Breast epithelium (tissue), 4 donors: ENCODE measurements at places on chromosomes 7 and 10.

DNA sequence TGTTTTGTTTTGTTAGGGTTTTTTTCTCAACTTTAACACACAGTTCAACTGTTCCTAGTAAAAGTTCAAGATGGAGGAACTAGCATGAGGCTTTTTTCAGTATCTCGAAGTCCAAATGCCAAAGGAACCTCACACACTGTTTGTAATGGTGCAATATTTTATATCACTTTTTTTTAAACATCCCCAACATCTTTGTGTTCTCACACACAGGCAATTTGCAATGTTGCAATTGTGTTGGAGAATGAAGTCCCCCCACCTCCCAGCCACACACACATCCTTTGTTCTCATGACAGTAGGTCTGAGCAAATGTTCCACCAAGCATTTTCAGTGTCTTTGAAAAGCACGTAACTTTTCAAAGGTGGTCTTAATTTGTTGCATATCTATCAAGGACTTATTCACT is 120.9 kb downstream of the TWIST1 start:
- no peak for DNase-seq

DNA sequence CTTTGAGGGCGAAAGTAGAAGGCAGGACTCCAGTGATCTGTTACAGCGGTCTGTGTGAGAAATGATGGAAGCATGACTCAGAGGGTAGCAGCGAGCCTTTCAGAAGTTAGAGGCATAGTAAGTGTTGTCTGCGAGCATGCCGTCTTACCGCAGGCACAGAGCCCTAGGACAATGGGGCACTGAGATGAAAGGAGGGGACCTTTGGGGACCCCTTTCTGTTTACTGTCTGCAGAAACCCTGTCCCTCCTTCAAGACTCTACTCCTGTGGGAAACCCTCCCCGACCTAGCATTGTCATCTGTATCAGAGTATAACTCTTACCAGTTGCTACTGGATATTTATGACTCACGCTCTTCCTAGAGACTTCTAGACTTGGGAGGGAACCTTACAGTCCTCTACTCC is 87.2 kb upstream of the AGK start:
- DNase-seq: no peak

GRCh38 chr10:98295401-98295811 is 27.4 kb upstream of the LOXL4 start:
- DNase-seq: no peak

DNA sequence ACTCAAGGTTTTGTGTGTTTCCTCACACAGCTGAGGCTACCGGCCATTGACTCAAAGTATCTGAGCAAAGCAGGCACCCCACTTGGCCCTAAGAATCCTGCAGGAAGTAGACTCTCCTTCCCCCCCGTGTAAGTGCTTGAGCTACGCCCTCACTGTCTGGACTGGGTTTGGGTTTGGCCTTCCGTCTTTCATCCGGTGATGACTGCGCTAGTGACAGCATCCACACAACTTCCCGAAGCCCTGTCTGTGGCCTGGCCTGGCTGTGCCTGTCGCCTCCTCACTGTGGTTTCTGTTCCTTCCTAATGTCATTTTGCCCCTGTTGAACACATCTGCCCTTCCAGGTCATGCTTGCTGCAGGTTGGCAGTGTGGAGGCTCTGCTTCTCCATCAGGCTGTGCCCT is 14.5 kb downstream of the C7orf57 start:
- no peak for DNase-seq

GRCh38 chr7:23021596-23021995 is 7.7 kb upstream of the HYCC1 start:
- no peak for DNase-seq

DNA sequence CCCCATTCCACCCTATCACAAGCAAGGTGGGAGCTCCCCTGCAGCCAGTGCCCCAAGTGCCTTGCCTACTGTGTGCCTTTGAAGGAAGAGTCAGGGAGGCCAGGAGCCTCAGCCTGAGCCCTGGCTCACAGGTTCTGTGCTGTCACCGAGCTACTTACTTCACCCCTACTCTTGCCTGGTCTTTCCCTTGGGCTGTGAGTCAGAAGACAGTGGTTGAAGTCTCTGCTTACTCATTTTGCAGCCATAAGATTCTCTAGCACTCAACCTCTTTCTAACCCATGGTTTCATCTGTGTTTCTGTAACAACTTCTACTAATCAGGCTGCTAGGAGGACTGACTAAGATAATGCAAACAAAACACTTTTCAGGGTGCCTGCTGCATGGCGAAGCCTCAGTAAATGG is 114.5 kb downstream of the PLCE1 start:
- no peak for DNase-seq

GRCh38 chr7:26265065-26265464 is 26.6 kb upstream of the SNX10 start:
- no peak for DNase-seq

DNA sequence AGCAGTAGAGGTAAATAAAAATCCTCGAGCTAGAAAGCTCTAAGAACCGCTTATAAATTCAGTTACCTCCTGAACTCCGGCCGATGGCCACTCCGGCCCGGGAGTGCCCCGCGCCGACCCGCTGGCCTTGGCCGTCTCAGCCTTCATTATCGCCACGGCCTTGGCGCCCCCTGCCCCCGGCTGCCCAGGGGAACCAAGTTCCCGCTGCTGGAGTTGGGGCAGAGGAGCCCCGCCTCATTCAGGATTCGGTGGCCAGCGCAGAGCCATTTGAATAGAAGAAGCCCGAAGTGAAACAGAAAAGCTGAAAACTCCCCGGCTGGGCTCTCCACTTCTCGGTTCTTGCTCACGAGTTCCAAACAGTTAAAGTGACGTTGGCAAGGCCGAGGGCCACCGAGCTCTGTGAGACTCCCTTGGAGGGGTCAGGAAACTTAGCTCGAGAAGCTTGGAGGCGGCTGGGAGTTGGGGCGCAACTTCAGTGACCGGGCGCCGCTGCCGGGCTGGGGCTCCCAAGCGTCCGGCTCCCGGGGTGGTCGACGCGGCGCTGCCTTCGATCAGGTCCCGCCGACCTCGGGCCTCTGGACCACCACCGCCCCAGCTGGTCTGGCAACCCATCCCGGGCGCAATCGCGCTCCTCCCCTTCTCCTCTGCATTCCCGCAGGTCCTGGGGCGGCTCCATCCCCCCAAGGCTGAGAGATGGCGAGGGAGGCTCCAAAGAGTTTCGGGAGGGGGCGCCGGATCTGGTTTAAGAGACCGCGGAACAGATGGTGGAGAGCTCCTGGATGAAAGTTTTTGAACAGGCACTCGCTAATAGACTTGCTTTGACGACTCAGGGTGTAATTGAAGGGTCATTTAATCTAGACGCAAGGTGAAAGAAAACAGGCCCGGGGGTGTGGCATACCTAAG is 5.8 kb upstream of the FEZF1 start:
- DNase-seq: no peak

DNA sequence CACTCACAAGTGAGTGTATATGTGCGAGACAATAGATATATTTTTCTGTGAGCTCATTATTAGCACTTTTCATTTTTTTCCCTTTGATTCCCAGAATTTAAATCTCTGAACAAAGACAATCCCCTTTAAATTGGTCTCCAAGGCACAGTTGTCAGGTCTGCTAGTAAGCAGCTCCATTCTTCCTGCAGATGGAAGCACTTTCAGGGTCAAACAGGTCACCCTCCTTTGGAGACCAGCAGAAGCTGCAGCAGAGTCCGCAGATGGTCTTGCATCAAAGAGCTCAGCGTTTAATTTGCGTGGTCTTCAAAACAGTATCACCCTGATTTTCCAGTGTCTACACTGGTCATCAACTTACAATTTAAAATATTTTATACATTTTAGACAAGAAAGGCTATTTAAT is 543.8 kb downstream of the ARL4A start:
- no peak for DNase-seq

- peak; percentile 23 for DNase-seq
Measured at GRCh38 chr7:140478246-140479061, 851 bp downstream of the MKRN1 start.

DNA sequence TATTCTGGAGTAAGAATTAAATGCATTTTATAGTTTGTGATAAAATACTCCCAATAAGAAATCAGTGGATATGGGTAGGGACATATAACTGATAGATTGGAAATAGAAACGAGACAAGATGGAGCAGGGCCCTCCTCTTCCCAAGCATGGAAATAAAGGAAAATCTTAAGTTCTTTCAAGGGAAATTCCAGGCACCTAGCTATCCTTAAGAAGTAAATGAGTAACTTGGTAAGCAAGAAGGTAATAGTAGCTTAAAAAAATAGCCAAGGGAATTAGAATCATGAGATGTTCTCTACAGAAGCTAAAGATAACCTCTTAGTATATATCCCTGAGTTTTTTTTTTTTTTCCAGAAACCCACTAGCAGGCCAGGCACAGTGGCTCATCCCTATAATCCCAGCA is 105.5 kb upstream of the FAM3C start:
- no peak for DNase-seq

- DNase-seq: no peak
Measured at GRCh38 chr10:59508956-59509355, 146.6 kb upstream of the FAM13C start.

- no peak for DNase-seq
Measured at GRCh38 chr7:39515534-39516228, 50.5 kb upstream of the YAE1 start.

DNA sequence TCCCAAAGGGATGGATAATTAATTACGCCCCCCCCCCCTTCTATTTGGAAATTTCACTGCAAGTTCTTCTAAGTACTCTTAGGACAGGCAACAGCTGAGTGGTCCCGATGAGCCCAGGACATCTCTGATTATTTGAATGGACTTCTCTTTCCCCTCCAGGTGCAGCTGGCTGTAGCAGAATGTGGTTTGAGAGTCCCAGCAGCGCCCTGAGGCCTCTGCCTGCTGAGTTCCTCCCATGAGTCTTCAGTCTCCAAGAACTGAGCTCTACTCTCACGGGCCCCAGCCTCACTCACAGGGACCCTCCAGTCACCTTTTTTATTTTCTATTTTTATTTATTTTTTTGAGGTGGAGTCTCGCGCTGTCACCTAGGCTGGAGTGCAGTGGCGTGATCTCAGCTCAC is 63.6 kb upstream of the SFMBT2 start:
- no peak for DNase-seq

- no peak for DNase-seq
Measured at GRCh38 chr7:55970978-55971377, 6.6 kb downstream of the NIPSNAP2 start.

GRCh38 chr10:12572281-12572680 is 222.9 kb downstream of the CAMK1D start:
- no peak for DNase-seq

DNA sequence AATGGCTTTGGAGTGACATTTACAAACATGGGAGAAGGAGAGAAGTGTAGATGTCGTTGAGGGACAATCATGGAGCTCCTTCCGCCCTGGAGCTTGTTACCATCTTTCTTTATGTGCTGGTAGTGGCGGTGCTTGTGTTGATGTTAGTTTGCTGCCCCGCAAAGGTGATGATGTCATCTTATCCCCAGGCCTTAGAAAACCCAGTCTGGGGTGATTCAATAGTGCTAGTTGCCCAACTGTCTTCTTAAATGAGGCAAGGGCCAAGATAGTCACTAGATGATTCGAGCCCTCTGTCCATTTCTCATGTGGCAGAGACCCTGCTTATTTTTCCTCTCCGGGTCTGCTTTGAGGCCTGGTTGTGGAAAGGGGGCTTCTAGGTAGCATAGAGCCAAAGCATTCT is 277.4 kb downstream of the CCSER2 start:
- no peak for DNase-seq

DNA sequence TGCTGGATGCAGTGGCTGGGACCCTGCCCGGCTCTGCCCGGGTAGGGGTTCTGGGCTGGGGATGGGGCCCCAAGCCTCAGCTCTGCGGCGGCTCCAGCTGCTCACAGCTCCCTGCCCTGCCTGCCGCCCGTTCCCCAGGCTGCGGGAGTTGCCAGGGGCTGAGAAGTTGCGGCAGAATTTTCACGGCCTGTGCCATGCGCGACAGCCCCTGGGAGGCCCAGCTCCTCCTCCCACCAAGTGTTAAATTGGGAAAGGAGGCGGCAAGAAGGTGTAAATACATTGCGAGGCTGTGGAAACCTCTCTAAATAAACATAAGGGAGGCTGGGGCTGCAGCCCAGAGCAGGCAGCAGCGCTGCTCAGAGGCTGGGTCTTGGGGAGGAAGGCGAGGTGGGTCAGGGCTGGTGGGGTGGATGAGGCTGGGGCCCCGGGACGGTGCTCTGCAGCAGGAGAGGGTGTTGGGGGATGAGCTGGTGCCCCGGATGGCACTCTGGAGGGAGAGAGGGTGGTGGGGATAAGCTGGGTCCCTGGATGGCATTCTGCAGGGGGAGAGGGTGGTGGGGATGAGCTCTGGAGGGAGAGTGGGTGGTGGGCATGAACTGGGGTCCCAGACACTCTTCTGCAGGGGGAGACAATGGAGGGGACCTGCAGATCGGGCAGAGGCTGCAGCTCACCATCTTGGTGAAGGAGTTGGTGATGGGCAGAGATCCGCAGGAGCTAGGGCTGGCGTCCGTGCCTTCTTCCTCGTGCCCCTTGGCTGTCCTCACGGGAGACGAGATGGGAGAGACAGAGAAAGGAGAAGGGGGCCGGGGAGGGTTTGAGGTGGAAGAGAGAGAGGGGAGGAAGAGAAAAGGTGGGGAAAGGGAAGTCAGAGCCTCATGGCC is 85.5 kb upstream of the GNA12 start:
- DNase-seq: no peak

DNA sequence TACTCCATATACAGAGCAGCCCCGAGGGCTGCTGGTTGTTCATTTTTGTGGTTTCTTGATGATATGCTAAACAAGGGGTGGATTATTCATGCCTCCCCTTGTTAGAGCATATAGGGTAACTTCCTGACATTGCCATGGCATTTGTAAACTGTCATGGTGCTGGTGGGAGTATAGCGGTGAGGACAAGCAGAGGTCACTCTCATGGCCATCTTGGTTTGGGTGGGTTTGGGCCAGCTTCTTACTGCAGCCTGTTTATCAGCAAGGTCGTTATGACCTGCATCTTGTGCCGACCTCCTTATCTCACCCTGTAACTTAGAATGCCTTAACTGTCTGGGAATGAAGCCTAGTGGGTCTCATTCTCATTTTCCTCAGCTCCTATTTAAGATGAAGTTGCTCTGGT is 31.3 kb downstream of the GNAT3 start:
- no peak for DNase-seq

GRCh38 chr7:141133646-141134045 is 59.8 kb downstream of the TMEM178B start:
- DNase-seq: no peak

DNA sequence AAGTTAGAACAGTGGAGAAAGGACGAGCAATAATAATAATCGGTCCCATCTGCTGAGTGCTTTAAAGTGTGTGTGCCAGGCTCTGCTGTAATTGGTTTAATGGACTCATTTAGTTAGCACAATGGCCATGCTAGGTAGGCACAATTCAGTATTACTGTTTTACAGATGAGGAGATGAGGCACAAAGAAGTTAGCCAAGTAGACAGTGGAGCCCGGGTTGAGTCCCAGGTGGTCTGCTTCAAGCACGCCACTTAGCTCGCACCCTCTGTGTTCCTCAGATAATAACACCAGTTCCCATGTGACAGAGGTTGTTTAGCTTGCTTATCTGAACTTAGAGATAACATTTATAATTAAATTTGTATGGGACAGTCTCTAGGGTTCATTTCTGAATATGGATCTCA is 101.6 kb upstream of the GJD4 start:
- no peak for DNase-seq
